ENCODE measurements at places on chromosomes 2 and 18. TPM values are rescaled to one million over a fixed set of nuclear protein-coding genes. Genes with fewer than 3 reads are reported as not detected.
A peak's percentile ranks its signal among the peaks of the same experiment; 100 is the strongest.

SPATA3 gene
- total RNA-seq, result not detected

DNA sequence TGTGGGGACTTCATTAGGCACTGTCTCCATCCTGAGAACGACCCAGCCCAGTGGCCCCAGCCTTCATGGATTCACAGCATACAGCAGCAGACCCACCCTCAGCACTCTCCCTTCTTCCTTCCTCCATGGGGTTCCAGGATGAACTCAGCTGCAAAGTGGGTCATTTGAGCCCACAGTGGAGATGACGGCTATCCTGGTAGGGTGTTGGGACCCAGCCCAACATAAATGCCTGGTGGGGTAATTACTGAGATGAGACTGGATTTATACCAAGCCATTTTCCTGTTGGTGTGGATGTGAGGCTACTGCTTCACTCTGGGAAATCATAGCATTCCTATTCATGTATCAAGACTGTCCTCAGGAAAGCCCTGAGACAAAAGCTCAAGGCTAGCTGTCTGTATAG, 536.7 kb upstream of the TNP1 start:
- DNase-seq, result no peak

DNA sequence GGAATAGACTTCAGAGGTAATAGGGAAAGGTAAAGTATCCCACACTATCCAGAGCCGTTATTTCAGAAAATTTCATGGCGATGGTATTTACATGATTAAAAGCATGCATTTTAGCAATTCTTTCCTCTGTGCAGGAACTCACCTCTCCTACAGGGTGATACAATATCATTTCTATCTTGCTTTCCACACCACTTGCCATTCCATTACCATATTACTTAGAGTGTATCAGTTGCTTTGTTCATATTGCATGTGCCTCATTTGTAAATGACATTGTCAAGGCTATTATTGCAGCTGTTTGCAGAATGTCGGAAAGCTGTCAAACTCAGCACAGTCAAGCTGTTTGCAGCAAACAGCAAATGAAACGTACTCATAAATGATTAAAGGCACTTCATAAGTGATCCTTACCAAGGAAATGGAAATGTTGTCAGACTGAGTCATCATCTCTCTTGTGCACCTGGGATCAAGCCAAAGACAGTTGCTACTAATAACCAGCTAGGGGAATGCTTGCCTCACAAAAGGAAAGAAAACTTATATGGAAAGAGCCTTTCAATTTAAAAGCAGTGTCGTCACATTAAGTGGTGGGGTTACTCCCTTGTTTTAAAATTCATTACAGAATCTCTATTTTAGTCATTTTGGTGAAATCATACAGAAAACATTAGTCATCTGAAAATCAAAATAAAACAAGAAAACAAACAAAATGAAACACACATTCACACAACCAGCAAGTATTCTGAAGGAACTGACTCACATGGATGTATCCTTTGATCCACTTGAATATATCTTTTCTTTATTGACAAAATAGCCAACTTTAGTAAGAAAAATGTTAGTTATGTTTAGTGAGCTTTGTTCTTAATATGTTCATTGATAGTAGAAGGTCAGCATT, 1064.1 kb upstream of the CNTNAP5 start:
- DNase-seq, result peak; percentile 60

DNA sequence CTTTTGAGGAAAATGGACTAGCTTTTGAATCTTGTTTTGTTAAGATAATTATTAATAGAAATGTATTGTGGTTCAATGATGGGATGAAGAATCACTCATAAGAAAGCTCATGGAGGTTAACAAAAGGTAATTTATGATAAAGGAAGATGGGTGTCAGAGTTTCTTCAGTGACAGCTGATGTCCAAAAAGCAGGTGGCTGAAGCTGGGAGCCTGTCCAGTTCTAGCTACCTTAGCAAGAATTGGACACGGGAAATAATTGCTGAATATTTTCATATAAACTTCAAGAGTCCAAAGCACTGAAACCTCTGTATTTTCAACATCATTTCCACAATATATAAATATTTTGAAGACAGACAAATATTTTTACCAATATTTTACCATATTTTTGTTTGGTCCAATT, 1505.8 kb upstream of the SLC39A10 start:
- DNase-seq, result no peak

GRCh38 chr2:181104512-181105115, 124.2 kb downstream of the UBE2E3 start:
- peak; percentile 58 for DNase-seq

C1QL2 gene
- not detected for total RNA-seq

GRCh38 chr2:186648130-186648529, 45.7 kb upstream of the FAM171B start:
- peak; percentile 4 for DNase-seq

- no peak for DNase-seq
These were observed 41.3 kb upstream of the SLC1A4 start for GRCh38 chr2:64947885-64948284.

DNA sequence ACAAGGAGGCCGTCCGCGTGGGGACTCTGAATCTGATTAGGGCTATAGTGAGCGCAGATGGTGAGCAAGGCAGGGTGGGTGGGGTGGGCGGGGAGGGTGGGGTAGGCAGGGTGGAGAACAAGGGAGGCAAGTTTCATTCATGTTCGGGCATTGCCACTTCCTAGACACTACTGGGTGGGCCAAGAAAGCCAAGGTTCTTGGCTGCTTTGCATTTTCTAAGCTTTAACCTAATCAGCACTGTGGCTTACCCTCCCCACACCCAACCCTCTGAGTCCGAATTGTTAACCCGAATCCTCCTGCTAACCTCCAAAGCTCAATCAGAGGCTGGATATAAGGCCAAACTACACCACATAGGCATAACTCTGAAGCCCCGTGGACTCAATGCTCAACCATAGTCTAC, 18.1 kb downstream of the MROH2A start:
- DNase-seq, result no peak

NAT8 gene
- total RNA-seq, result not detected

GRCh38 chr18:39705362-39705761, 2139.8 kb upstream of the CELF4 start:
- DNase-seq, result no peak

DNA sequence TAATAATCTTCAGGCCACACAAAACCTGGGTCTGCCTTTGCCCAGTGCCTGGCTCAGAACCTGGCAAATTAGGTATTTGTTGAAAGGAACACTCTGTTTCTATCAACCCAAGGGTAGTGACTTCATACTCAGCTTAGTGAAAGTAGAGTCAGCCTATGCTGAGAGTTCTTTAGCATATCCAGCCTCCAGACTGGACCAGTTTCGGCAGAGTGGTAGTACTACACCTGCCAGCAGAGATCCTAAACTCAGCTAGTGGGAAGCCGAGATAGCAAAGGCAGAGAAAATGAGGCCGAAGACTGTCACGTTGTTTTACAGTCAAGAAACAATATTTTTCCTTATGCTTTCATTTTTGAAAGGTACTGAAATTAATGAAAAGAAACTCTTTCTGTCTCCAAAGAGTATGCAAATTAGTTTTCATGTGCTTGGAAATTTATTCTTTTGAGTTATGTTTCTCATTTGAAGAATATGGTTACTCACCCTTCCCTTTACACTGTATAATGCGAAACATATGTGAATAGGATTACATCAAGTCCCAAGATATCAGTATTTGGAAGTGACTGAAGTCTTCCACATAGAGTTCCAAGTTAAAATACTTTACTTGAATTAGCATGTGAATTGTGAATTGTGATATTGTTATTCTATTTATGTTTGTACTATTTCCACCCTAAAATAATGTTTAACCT, 52.2 kb upstream of the UGP2 start:
- peak; percentile 63 for DNase-seq

GRCh38 chr2:99398303-99398702, 61.1 kb downstream of the EIF5B start:
- DNase-seq, result no peak

GRCh38 chr2:174561972-174562370, 35.6 kb downstream of the WIPF1 start:
- peak; percentile 25 for DNase-seq

DNA sequence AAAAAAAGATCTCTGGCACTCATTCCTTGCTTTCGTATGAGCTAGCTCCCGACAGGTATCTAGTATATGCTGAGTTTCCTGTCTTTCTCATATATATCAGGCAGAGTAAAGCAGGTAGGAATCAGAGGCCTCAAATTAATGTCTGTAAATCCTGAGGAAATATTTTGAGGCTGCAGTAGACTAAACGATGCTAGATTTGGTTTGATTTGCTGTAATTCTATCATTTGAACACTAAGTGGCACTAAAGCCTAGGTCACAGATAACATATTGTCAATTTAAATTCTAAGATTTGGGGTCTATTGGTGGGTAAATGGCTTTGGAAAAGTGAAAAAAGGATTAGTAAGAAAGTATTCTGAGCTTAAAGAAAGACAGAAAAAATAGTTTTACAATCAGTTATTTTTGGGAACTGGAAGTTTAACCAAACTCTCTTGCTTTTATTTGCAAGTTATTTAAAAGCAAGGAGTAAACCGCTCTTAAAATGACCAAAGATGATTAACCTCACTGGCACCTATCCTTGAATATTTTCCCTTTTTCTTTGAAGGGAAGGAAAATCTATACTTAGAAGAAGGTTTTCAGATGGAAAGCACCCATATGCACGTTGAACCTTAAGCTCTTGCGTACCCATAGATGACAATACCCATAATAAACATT, 37.6 kb upstream of the SLC4A10 start:
- peak; percentile 37 for DNase-seq

DNA sequence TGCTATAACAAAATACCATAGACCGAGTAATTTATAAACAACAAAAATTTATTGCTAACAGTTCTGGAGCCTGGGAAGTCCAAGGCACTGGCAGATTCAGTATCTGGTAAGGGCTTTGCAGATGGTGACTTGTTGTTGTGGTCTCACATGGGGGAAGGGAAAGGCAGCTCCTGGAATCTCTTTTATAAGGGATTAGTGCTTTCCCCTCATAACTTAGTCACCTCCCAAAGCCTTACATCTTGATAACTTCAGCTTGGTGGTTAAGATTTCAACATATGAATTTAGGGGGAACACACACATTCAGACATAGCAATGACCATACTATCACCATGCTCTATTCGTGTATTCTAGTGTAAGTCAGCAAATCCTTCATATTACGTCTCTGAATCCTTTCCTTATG, 447.6 kb upstream of the TCF4 start:
- DNase-seq, result no peak

DSC1 gene
- total RNA-seq, result not detected

DNA sequence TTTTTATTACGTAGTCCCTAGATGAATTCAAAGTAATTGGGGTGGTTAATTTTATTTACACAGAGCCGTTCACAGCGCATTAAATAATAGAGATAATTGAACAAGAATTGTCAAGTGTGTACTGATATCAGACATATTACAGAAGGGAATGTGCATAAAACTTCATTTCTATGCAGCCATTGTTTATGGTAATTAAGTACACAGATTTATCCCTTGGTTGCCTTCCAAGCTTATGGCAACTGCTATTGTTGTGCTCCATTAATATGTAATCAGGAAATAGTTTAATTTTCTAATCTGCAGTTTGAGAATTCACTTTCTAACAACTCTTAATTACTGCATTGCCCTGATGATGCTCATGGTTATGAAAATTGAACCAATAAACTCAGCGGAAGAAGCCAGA, 47.3 kb upstream of the OTX1 start:
- DNase-seq, result no peak

DNA sequence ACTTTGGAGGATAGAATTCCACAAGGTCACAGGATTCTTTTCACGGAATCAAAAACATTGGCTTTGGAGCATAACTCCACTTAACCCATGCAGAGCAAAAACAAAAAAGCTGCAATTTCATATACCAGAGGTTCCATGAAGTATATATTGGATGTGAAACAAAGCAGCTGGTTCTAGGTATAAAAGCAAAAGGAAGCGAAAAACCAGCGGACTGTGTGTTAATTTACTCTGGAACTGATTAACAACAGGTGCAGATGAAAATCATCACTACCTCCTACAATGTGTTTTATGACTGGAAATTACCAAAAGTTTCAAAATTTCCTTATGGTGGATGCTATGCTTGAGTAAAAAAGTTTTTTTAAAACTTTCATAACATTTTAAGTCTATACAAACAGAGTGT, 54.4 kb upstream of the LINC00305 start:
- no peak for DNase-seq

DNA sequence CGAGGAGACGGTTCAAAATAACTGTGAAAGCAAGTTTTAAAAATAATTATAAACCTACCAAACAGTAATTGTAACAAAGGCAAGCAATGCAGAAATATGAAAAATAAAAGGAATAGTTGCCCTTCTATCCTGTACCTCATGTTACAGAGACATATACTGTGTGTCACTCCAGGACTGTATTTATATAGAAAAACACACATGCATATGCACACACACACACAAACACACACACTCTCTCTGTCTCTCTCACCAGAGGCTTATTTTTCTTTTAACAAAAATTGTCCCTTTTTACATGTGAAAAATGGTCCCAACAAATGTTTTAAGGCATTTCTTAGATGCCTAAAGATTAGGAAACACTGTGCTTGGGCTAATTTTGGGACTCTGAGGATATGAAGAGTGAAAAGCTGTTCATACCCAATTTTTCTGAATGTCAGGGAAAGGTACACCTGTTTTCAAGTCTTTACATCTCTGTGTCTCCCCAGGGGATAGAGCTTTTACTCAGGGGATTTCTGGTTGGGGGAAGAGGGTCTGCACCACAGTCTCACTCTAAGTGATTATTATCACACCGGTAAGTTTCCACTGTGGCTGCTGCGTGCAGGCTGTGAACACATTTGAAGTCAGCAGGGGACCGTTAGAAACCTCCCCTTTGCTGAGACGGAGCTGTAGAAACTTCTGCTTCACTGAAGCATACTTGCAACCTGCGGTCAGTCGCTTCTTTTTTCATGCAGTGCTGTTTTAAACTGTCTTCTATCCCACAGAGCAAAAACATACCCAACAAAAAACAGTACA, 51.4 kb upstream of the SPAG16 start:
- DNase-seq, result no peak

- DNase-seq, result no peak
These were observed 319.3 kb upstream of the UBE2E3 start for GRCh38 chr2:180660881-180661685.

GRCh38 chr2:60351802-60352201, 201.7 kb downstream of the BCL11A start:
- DNase-seq, result no peak

CD8B2 gene
- not detected for total RNA-seq

DNA sequence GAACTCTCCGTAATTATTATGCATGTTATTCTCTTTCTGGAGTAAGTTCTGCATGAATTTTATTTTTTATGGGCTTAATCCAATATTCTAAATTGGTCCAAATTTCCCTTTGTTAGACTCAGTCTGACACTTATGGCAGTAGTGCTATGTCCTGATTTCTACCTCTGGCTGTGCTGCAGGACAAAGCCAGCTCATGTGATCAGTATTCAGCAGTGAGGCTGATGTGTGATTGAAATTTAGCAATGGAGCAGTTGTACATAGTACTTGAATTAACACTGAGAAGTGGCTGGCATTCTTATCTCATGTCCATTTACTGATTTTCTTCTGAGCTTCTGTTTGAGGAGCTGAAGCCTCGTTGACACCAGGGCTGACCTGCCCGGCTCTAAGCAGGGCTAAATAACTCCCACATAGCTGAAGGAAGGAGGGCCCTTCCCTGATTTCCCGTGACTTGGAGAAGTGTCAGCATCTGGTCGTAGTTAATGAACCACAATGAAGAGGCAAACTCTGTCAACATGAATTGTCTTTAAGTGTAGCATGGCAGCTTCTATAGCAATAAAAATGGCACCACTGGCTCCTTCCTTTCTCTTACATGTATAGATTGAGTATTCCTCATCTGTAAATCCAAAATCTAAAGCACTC, 159.0 kb upstream of the RASGRP3 start:
- DNase-seq, result no peak

- peak; percentile 32 for DNase-seq
These were observed 77.0 kb upstream of the PID1 start for GRCh38 chr2:229348128-229348527.

FIGN gene
- 1.5 TPM for total RNA-seq
